ENCODE measurements at places on chromosomes 5 and 9.

DNA sequence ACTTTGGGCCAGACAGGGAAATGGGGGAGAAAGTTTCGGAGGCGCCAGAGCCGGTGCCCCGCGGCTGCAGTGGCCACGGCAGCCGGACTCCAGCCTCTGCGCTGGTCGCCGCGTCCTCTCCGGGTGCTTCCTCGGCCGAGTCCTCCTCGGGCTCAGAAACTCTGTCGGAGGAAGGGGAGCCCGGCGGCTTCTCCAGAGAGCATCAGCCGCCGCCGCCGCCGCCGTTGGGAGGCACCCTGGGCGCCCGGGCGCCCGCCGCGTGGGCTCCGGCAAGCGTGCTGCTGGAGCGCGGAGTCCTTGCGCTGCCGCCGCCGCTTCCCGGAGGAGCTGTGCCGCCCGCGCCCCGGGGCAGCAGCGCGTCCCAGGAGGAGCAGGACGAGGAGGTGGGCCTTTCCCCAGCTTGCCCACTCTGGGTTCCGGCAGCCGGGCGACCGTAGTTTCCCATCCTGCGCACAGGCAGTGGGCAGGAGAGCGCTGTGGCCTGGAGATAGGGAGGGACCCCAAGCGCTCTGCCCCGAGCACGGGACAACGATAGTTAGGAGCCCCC is 516 bp downstream of the MAST4 start:
- no peak for DNase-seq

- no peak for DNase-seq
Observed at GRCh38 chr5:170363671-170364070, 25.5 kb downstream of the KCNMB1 start.

DNA sequence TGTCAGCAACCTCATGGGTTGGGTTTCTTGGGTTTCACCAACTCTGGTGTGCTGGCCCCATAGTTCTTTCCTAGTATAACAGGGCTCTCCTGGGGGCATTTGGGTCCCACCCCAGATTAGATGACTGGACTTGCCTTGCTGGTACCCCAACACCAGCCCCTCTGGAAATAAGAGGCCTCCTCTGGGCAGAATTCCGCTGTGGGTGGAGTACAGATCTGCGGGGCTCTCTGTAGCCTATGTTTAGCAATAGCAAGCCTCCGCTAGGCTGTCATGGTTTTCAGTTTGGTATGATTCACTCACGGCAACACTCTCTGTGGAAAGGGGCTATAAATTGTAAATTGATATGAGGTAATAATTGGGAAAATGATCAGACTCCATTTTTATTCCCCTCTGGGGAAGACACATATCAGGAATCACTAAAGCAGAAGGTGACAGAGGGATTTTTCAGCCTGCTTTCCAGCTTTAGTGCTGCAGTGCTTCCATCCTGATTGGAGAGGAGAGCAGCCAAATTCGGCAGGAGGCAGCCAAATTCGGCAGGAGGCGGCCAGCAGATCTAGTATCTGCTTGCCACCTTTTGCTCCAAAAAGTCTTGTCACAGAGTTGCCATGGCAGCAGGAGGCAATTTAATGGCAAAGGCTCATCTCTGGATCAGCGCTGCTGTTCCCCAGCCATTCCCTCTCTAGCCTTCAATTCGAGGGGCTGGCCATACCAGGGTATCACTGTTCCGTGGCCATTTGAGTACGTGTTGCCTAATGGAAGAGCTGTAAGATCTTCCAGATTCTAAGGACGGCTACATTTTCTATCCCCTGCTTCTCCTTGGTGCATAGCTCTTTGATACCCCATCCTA is 84.6 kb downstream of the SLC44A1 start:
- no peak for DNase-seq

DNA sequence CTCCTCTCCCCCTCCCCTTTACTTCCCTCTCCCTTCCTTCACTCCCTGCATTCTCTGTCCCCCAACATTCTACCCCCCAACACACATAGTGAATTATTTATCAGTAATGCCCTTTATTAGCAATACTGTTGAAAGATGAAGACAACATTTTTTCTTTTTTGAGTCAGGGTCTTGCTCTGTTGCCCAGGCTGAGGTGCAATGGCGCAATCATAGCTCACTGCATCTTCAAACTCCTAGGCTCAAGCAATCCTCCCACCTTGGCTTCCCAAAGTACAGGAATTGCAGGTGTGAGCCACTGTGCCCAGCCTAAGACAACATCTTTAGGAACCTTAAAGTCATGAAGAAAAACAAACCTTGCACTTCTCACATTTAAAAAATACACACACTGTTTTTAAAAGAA is 130.6 kb downstream of the ZNF462 start:
- no peak for DNase-seq

DNA sequence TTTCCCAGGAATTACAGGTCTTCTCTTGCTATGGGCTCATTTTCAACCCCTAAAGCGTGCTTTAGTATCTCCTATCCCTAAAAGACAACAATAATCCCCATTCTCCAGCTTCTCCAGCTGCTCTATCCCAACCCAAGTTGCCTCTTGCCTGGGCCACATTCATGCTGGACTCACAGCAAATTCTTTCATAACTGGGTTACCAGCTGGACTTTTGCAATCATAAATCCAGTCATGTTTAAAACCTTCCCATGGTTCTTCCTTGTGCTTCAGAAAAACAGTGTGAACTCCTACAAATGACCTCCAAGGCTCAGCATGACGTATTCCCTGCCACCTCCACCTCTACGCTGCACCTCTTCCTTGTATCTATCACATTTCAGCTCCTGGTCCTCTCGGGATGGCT is 346.9 kb downstream of the GADD45G start:
- no peak for DNase-seq

- DNase-seq: no peak
Observed at GRCh38 chr5:148739023-148739422, 84.7 kb upstream of the HTR4 start.

DNA sequence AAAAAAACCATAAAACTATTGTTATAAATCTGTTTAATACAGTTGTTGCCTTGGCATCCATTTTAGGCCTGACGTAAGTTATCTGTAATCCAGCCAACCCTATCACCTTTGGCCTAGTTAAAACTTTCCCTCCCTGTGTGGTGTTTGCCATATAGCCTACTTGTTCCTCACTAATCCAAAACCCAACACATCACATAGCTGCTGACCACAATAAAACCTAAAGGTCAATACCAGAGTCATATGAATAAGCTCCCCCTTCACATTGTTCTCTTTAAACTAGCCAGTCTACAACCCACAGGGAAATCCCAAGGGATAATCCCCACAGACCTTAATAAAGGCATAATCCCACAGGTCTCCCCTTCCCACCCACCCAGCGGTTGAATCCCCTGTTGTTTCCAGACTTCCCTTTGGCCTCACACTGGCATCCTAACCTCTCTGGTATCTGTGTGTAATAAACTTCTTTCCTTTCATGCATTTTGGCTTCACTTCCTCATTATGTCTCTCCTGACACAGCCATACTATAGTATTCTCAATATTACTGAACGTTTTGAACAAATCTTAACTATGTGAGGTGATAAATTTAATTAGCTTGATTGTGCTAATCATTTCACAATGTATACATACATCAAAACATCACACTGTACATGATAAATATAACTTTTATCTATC is 50.8 kb downstream of the DTWD2 start:
- DNase-seq: peak; percentile 33

DNA sequence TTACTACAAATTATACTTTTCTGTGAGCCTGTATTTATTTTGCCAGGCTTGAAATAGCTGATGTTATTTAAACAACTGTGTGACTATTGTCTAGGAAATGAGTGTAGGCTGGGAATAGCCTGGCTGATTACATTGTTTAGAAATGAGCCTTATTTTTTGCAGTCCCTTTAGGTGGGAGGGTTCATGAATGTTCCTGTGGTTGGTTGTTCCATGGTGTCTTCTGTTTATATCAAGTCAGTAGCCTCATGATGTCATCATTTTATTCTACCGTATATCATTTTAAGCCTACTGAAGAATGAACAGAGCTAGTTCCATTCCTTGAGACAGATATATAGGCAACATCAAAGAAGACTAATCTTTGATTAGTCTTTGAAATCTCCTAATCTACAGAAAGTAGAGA is 53.1 kb downstream of the MAP1B start:
- DNase-seq: no peak
